DND-41 (cell line): ENCODE measurements at places on chromosomes 6 and 20.

DNA sequence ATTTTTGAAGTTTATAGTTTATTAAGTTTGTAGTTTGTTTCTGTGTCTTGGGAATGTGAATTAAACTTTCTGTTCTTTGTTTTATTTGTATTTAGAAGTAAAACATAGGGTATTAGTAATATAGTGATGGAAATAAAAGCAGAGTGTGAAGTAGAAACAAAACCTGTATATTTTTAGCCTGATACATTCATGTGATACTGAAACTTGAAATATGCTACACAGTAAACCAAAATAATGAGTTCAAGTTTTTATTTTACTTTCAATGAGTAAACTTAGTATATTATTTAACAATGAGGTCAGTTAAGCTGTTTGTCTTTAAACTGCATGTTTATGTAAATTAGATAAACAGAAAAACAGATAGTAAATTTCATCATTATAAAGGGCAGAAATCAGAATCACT lies 1592.6 kb downstream of the GRIK2 start:
- no peak for DNase-seq

DNA sequence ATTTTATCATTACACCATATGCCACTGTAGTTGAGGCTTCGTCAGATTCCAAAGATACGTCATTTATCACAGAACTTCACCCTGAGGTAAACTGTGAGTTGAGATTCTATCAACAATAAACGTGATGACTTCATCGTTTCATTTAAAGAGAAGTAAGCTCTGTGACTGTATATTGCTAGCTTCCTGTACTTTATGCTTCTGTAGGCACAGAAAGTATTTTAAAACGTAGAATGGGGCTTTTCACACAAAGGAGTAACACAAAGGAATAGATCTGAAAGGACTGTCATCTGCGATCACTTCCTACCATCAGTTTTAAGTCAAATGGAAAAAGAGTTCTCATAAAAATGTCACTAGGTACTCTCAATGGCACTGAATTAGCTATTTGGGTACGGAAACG lies 234.4 kb upstream of the MCHR2 start:
- no peak for DNase-seq

DNA sequence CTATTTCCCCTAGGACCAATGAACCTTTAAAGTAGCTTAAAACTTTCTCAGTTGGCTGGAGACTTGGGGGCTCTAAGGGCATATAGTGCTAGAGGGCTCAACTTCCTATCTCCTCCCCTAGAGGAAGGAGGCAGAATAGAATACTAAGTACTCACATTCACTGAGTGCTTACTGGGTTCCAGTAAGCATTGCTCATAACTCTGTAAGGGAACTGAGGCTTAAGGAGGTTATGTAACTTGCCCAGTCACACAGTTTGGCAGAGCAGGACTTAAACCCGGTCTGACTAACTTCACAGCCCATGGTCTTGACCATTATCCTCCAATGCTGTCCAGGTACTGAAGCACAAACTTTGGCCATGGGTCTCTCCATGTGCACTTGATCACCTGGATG lies 12.5 kb downstream of the SESN1 start:
- DNase-seq = no peak

GRCh38 chr20:49356676-49357075 lies 78.8 kb upstream of the ZNFX1 start:
- no peak for DNase-seq

GRCh38 chr6:37027811-37028469 lies 22.5 kb downstream of the FGD2 start:
- DNase-seq = no peak

DNA sequence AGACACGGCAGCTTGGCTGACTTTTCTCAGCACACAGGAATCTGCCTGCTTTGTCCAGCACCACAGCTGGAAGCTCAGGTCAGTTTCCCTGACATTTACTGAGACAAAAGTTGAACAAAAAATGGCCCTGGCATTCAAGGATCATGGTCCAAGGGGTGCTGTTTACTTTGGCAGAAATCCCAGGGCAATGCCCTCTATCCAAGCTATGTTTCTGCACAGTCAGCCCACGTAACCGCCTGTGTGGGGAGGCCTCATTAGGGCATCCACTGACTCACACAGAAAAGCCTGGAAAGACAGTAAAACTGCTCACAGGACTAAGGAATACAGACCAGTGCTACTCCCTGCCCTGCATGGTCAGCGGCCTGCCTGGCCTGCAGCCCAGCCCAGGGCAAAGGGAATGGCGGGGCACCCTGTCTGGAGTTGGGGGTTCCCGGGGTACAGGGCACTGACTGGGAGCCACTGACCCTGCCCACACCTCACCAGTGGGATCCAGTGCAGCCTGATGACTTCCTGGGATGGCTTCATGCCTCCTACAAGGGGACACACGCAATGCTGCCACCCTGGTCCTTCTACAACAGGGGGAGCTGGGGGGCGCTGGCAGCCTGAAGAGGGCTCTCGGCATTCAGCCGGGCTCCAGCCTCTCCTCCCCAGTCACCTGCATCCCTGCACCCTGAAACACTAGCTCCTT lies 77.1 kb downstream of the NINL start:
- no peak for DNase-seq

GRCh38 chr6:142185641-142186040 lies 38.6 kb downstream of the VTA1 start:
- no peak for DNase-seq

DNA sequence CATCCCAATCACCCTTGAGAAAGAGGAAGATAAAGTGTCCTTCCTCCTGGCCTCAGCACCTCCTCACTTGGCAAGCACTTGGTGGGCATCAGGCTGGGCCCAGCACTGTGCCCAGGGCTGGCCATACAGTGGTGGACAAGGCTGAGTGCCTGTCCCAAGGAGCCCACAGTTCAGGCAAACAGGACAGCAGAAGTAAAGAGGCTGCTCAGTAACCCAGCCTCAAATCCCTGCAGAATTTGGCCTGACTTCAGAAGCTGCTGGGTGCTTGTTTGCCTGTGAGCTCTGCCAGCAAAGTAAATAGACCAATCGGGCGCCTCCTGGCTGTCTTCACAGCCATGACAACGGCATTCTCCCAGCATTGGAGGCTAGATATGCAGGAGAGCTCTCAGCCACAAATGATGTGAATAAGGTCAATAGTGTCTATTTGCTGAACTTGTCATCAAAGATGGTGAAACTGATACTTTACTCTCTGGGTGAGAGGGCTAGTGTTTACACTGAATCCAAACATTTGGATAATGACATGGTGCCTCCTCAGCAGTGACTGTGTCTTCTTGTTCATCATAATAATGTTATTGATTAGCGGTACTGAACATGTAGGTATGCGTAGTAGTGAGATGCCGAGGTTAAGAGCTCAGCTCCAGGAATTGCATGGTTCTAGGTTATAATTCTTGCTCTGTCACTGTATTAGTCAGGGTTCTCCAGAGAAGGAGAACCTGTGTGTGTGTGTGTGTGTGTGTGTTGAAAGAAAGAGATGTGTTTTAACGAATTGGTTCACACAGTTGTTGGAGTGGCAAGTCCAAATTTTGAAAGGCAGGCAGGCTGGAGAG lies 36.9 kb upstream of the FANCE start:
- DNase-seq = no peak

DNA sequence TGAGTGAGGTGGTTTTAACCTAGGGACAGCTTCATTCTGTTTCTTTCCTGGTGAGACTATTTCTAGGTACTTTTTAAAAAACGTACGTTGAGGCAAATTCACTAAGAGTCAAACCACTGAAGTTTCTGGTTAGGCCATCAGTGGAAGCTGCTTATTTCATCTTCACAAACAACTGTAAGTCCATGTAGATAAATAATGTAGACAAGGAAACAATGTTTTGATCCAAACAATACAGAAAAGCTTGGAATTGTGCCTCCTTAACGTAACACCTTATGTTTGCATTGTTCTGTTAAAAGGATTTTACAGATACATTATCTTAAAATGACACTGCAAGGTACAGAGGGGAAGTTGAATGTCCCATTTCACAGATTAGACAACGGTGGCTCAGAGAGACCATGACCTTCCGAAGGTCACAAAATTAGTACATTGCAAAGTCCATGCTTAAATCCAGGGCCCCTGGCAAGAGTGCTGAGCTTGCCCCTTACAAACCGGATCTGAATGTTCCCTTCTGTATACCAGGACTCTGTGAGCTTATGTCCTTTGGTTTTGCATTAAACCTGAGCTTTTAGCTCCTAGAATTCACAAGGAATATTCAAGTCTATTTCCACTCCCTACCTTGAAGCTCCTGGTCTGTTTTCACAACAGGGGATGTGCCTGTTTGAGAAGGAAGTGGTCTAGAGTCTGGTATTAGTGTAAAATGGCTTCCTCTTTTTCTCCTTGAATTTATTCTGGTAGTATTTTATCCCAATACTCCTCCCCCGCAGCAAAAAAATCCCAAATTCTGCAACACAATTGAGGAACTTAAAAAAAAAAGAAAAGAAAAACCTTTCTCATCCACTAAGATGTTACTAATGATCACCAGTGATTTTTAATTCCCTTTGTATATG lies 28.9 kb upstream of the ZNF217 start:
- DNase-seq = peak; percentile 37

DNA sequence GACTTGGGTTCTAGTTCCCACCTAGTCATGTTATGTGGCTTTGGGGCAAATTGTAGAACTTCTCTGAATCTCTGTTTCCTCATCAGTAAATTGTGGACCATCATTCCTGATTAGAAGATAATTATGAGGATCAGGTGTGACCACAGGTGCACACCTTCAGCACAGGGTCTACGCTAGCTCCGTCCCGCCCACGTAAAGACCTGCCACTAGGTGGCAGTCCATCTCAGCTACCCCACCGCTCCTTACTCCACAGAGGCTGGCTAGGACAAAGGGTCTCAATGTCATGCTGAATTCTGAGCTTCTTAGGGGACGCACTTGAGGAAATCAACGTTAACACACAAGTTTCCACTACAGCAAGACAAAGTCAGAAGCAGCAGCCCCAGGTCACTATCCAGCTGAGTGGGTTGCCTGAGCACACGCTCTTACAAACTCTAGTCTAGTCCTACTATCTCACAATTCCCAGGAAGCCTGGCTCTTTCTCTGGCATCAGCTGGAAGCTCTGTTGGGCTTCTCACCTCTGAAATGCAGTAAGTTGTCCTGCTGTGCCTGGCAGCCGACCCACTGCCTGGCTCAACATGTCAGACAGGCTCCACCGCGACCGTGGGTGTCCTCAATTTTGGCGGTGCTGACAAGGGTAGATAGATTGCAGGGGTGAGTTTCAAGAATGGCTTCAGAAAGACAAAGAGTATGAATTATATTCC lies 2.0 kb upstream of the PLCG1 start:
- peak; percentile 71 for DNase-seq

GRCh38 chr20:20849161-20849560 lies 136.7 kb upstream of the RALGAPA2 start:
- DNase-seq = no peak

DNA sequence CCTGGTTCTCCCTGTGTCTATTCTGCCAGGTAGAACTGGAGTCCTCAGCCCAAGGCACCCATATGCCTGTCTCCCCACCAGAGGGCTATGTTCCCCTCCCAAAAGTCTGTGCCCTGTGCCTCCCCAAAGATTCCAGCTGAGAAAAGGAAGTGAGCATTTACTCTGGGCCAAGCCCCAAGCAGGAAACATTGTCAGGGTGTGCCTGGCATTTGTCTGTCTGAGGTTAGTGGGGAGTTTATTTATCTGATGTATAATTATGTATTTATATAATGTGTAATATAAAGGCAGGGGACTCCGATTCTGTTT lies 5.6 kb downstream of the GDF5 start:
- no peak for DNase-seq

DNA sequence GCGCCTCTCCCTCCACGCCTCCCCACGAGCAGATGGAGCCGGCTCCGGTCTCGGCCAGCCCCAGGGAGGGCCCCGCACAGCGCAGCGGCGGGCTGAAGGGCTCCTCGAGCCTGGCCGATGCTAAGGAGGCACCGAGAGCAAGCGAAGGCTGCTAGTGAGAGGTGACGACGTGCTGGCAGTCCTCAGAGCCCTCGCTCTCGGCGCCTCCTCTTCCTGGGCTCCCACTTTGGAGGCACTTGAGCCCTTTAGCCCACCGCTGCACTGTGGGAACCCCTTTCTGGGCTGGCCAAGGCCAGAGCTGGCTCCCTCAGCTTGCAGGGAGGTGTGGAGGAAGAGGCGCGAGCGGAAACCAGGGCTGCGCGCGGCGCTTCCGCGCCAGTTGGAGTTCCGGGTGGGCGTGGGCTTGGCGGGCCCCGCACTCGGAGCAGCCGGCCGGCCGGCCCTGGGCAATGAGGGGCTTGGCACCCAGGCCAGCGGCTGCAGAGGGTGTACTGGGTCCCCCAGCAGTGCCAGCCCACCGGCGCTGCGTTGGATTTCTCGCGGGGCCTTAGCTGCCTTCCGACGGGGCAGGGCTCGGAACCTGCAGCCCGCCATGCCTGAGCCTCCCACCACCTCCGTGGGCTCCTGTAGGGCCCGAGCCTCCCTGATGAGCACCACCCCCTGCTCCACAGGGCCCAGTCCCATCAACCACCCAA lies 2.5 kb upstream of the TMEM14C start:
- peak; percentile 82 for DNase-seq

DNA sequence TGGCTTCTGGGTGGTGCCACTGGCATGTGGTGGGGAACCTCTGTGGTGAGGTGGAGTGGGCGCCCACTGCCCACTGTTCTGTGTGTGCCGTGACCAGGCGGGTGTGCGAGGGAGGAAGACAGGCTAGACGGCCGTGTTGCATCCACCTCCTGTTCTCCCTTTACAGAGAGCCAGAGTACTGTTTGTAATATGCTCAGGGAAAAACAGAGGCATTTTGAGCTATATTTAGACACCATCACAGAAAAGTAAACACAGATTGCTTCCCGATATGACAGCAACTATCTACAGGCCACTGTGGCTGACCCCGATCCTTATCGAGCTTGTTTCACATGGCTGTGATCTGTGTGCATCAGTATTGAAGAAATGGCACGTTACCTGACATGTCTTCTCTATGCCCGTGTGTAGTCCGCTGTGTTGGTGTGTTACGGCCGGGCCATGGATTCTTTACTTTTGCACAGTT lies 45.6 kb downstream of the ARID1B start:
- no peak for DNase-seq

- DNase-seq = no peak
Observed at GRCh38 chr6:155256122-155256795, 7.6 kb upstream of the CLDN20 start.

DNA sequence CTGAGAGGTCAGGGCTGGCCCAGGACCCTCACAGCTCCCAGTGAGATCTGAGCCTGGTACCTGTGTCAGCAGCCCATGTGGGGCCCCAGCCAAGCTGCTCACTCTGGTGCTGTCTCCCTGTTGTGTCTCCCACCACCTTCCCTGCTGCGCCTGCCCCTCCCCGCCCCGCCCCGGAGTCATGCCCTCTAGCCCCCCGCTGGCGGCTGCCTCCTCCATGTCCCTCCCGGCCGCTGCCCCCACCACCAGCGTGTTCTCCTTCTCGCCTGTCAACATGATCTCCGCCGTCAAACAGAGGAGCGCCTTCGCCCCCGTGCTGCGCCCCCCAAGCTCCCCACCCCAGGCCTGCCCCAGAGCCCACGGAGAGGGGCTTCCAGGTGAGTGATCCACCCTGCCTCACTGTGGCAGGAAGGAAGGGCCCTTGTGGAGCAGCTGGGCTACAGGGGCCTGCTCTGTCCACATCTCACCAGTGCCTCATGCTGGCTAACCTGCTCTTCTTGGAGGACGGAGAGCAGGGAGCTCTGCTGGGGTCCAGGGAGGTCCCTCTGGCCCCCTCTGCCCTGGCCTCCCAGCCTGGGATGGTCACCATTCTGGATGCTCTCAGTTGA lies 44.9 kb downstream of the CPXM1 start:
- no peak for DNase-seq
